NCI-H345 (cell line): ENCODE measurements at places on chromosomes 1 and 21.

DNA sequence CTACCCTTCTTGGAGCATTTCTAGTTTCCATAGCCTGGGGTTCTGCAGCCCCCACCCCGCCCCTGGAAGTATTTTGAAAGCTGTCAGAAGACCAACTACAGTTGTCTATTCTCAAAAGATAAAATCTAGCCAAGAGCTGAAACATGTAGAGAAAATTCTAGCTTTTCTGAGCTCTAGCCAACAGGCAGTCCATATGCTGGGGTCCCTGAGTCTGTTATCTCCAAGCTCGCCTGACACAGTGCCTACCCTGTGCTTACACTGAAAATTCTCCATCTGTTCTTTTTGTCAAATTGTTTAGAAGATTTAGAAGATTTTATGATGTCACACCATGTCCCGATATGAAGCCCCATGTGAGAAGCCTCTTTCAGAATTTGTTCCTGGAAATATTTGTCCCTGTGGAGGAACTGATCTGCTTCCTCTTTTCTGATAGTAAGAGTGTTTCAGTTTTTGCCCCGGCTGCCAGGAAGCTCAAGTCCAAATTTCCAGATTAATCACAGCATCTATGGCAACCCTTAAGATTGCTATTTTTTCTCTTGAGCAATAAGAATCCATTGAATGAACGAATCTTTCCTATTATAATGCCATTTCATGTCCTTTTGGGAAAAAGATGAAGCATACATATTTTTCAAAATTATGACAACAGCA is 23.7 kb upstream of the CSF3R start:
- DNase-seq = no peak

- peak; percentile 65 for DNase-seq
Observed at GRCh38 chr1:81670286-81670685, 130.4 kb upstream of the ADGRL2 start.

- DNase-seq = no peak
Observed at GRCh38 chr1:205348554-205349487, 7.9 kb downstream of the KLHDC8A start.

DNA sequence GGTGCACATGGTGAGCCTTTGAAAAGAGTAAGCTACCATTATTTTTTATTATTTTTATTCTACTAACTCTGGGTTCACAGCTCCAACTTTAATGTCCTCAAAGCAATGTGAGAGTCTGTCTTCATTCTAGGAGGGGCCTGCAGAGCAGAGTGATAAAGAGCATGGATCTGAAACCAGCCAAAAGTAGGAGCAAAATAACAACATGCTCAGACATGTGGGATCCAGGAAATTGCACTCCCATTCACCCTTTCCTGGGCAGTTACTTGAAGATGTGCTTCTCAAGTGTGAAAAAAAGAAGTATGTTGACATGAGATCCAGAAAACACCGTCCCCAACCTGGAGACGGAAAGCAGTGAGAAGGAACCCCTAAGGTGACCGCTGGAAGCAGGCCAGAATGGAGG is 8.7 kb upstream of the LIN28A start:
- no peak for DNase-seq

DNA sequence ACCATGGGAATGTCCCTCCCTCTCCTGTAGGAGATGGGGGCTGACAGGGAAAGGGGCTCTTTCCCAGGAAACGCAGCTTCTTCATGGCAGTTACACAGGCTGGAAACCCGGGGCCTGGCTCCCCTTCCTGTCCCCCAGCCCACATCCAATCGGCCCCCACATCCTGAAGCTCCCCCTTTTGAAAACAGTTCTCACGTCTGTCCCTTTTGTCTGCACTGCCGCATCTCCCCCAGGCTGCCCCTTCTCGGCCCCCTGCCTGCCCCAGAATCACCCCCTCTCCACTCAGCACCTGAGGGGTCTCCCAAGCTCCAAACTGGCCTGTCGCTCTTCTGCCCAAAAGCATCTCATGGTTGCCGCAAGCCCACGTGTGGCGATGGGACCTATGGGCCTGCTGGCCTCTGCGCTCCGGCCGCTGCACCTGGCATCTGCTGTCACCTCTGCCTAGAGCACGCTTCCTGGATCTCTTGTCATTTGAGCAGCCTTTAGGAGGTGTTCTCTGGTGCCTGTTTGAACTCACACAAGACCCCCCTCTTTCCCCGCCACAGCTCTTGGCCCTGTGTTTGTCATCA is 867 bp downstream of the SLC1A7 start:
- DNase-seq = no peak

GRCh38 chr1:82052563-82052962 is 251.8 kb downstream of the ADGRL2 start:
- no peak for DNase-seq

DNA sequence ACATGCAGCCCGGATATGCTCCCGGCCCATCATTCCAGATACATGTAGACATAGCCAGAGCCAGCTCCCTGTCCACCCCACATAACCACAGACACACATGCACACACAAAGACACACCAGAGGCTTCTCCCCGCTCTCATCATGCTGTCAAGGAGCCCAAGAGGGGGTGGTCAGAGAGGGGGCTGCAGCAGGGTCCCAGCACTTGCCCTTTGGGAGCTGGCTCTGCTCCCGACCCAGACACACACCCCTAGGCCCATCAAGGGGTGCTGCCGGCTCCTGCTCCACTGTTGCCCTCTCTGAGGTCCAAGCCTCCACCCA is 2.6 kb downstream of the PTAFR start:
- DNase-seq = no peak

GRCh38 chr1:228181645-228182034 is 16.0 kb downstream of the IBA57 start:
- no peak for DNase-seq
